ENCODE measurements at places on chromosomes 6 and 20.
A peak's percentile ranks its signal among the peaks of the same experiment; 100 is the strongest.

GRCh38 chr6:114049367-114049966, 78.5 kb upstream of the HDAC2 start:
- DNase-seq: no peak

GRCh38 chr20:50993876-50994275, 29.0 kb downstream of the KCNG1 start:
- no peak for DNase-seq

DNA sequence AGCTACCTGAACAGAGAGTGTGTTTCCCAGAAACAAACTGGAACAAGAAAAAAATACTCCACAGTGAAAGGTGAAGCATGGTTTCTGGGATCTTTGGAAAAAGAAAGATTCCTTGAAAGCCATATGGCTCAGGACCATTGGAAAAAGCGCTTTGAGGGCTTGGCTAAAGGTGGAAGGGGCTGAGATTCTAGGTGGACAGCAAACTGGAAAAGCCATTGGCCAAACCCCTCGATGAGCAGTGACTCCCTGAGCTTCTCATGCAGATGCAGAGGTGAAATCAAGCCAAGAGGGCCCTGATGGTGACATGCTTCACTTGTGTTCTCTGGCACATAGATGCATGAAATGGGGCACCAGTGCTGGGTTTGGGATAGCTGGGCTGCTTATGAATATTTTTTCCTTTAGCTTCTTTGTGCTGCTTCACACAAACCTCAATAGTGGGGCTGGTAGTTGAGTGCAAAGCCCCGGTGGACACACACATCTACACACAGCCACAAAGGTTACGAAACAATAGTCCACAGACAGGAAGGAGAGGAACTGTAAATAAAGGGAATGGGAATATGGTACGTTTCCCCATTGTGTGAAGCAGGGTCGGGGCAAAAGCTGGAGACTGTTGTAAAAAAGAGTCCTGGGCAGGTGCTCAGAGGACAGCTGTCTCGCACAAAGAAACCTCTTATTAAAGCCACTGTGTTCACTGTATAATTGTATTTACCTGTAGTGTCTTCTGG, 117.8 kb downstream of the FOXA2 start:
- DNase-seq: no peak

DNA sequence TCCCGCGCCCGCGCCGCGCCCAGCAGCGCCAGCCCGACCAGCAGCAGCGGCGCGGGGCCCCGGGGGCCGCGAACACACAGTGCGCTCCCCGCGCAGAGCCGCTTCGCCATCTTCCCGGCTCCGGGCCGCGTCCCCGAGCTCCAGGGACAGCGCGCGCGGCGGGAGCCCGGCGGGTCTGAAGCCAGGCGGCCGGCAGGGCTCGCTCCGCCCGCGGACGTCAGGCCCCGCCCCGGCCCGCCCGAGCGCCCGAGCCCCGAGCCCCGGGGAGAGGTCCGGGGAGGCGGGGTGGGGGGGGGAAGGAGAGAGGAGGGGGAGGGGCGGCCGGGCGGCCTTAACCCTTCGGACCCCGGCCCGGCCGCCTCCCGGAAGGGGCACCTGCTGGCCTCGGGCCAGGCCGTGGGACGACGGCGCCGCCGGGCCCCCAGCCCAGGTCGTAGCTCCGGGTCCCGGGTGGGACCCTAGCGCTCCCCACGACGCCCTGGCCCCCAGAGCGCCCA, at the start of gene LAMA5:
Gene LAMA5 (minus strand): TSS at position 177 of the 497 bp plus-strand sequence. CDS start 67 bp downstream, at position 110.
- DNase-seq: peak; percentile 52

GRCh38 chr6:166954118-166954713, 2.1 kb downstream of the RNASET2 start:
- no peak for DNase-seq

DNA sequence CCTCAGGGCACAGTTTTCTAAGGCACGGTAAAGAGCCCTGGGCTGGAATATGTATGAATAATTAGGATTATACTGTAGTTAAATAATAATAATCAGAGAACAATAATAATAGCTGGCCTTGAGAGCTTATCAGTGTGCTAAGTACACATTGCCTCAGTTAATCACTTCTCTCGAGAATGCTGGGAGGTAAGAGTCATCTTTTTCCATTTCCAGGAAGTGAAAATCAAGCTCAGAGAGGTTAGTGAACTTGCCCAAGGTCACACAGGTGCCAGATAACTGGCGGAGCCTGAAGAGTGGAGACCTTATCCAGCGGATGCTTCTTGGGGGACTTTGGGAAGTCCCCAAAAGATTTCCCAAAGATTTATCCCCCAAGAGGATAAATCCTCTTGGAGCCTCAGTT, 19.4 kb upstream of the CBFA2T2 start:
- DNase-seq: no peak

DNA sequence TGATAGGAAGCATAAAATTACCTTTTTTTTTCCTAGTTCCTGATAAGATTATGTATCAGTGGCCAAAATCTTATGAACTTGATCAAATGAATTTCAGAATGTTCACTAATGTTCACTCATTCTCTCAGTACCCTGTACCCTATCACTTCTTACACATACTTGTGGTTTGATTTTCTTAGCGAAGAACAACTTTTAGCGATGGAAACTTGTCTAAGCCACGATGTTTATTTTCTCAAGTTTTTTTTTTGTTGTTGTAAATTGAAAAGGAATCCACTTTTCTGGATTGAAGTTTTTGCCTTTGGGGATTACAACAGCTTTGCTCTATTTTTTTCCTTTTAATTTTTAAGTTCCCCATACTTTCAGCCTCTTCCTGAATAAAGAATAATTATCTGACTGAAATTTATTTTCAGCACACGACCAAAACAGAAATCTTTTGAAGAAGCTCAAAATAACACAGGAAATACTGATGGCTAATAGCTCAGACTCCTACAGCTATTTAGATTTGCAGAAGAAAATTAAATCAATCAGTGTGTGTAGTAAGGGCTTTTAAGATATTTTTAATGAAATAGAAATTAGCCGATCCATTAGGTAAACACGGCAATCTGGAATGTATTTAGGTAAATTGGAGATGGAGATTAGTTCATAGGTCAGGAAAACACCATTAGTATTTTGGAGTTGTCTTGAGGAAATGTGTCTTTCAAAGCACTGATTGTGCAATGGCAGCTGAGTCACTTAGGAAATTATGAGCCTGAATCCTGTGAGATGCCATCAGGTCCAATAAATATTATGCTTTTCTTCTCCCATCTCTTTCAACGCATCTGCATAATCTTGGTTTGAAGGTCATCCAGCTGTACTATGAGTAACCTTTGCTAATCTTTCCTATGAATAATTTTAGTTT, 217.5 kb downstream of the GJA1 start:
- no peak for DNase-seq

- no peak for DNase-seq
These were observed 296.6 kb upstream of the MANEA start for GRCh38 chr6:95280686-95281273.

DNA sequence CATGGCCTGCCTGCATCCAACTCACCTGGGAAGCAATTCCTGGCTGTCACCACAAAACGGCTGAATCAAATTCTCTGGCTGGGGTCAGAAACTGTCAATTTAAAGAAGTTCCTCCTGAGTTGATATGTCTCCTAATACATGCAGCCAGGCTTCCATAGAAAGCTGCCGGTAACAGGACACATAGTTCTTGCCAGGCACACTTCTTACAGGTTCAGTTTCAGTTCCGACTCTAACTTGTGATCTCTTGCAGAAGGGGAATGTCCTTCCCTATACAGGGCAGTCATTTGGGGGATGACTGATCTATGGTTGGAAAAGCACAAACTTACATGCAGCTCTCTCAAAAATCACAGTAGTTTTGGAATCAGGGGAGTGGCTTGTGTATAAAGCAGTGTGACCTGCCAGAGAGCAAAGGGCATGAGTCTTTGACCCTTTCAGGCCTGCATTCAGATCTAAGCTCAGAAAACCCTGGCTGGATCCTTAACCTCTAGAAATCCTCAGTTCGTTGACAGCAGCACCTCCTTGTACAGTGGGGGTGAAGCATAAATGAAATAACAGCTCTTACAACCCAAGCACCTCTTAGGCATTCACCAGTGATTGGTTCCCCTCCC, 195.6 kb downstream of the SCP2D1 start:
- no peak for DNase-seq

- DNase-seq: no peak
These were observed 509.0 kb downstream of the CD83 start for GRCh38 chr6:14626556-14626955.

DNA sequence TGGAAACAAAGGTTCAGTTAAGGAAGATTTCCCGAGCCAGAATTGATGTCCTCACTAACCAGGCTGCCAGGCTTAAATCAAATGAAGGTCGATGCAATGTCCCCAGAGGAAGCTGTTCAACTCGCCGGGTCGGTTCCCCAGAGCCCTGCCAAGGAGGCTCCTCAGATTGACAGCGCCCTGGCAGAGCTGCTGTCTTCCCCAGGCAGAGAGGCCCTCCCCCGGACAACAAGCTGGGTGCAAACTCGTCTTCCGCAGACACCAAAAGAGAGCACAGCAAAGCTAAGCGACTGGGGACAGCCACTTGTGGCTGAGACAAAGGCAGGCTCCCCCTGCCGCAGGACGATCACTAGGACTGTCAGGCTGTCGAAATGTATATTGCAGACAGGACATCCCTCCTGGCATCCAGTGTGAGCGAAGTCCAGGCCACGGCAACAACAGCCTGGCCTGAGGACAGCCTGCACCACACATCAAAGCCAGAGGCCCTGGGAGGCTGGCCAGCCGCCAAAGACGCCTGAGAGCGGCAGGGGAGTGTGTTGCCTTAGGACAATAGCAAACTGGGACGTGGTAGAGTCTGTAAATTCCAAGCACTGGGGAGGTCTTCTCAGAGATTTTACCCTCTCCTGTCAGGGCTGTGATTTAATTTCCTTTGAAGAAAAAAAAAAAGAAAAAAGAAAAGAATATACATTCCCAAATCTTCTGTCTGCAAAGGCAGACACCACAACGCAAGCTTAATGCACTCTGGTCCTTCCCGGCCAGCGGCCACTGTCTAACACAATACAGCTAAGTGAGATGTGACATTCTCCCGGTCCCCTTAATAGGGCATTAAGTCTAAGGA, 99.1 kb downstream of the HIVEP2 start:
- peak; percentile 45 for DNase-seq

DNA sequence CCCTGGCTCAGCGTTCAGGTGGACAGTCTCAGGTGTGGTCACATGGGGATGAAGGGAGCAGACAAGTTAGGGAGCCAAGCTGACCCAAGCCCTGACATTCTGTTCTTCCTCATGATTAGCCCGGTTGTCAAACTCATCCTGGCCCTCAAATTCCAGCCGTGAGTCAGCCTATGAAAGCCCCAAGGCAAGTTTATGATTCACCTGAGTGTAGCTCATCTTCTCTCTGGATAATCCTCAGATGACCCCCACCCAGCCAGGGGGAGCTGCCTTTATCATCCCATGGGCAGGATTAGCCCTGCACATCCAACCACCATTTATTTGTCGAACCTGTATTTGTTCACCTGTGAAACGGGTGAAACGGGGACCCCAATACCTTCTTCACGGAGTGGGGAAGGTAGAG, 161.9 kb downstream of the DHX35 start:
- no peak for DNase-seq

DNA sequence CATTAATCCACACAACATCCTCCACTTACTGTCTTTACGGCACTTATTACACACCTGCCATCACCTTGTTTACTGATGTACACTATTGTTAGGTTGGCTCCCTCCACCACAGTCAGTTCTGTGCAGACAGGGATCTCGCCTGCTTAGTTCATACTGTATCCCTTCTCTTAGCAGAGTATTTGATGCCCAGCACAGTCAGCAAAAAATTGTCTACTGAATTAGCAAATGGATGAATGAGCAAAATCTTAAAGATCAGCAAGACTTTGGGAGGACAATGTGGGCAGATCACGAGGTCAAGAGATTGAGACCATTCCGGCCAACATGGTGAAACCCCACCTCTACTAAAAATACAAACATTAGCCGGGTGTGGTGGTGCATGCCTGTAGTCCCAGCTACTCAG, 109.8 kb upstream of the ATXN1 start:
- no peak for DNase-seq

DNA sequence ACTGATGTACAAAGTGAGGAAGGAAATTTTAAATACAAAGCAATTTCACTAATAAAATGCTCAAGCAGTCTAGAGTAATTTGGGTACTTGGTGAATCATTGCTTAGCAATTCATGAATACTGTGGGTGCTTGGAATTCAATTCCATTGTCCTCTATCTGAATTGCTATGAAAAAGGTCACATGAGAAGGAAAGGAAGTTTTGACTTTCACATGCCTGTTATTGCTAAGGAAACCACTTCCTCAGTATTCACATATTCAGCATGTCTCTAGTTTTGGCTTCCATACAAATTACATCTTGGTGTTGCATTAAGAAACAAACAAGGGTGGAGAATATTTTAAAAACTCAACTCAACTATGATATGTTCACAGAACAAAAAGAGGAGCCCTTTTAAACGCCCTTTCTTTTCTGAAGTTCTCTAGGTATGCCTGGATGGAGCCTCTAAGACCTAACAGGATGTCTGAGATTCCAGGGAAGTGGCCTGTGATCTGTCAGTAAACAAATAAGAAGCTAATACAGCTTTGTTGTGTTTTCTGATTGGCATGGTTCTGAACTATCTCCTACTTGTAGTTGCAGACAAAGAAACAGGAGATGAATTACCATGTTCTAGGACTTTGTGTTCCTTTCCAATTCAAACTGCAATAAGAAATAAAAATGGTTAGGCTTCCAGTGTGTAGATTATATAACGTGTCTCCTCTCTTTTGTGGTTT, 190.4 kb downstream of the OGFRL1 start:
- no peak for DNase-seq

GRCh38 chr6:80330961-80331360, 224.5 kb downstream of the BCKDHB start:
- DNase-seq: no peak

GRCh38 chr6:138503881-138504680, 4.8 kb upstream of the NHSL1 start:
- DNase-seq: no peak

DNA sequence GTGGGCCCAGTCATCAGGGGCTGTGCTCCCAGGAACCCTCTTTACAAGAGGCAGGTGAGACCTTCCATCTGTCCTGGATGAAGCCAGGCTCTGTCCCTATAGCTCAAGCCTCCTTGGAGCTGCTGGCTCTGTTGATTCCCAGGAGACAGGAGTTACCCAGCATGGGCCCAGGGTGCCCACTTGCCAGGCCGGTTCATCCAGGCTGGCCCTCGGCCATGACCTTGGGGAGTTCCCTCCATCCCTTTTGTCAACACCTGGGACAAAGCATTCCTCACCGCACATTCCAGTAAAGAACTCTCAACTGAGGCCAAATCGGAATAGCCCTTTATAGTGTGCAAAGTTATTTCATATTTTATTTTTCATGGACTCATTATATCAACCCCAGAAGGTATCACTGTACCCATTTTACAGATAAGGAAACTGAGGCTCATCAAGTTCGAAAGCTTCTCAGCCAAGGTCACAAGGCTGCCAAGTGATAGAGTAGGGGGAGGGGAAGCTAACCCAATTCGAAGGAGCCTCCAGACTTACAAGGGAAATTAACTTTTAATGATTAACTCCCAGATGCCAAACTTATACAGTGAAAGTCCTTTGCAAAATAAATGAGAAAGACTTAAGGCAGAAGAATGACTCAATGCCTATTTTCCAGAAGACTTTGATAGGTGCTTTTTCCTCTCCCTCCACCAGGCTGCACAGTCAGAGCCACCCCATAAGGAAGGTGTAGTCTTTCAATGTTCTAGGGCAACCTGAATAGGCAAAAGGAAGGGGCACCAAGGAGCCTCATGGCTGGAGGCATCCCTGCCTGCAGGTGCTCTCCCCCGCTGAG, 18.5 kb downstream of the SDC4 start:
- no peak for DNase-seq

Measured in neural crest cell (in vitro differentiated cells).